Ascending aorta (tissue), 2 donors: ENCODE measurements at places on chromosomes 16 and 17. TPM values are rescaled to one million over a fixed set of nuclear protein-coding genes. Genes with fewer than 3 reads are reported as not detected.

OR1F1 gene
- not detected for total RNA-seq

NT5C3B gene
- 36.7 TPM for total RNA-seq

APOBR gene
- total RNA-seq, result 1.2 TPM

FBF1 gene
- 8.9 TPM for total RNA-seq

SLC52A1 gene
- total RNA-seq, result not detected

RFFL gene
- total RNA-seq, result 20.0 TPM

EFTUD2 gene
- total RNA-seq, result 126 TPM

INPP5K gene
- 73.7 TPM for total RNA-seq

SAMD14 gene
- total RNA-seq, result 3.2 TPM

AGRP gene
- total RNA-seq, result not detected

WNT3 gene
- not detected for total RNA-seq

NPB gene
- 1.5 TPM for total RNA-seq

ZNF286A gene
- total RNA-seq, result 42.3 TPM

DPEP2 gene
- 1.1 TPM for total RNA-seq

SECTM1 gene
- total RNA-seq, result 49.5 TPM

DNASE1L2 gene
- not detected for total RNA-seq

REXO5 gene
- total RNA-seq, result 2.1 TPM

NEK8 gene
- total RNA-seq, result 3.2 TPM

TPSD1 gene
- total RNA-seq, result 20.8 TPM

OR4D1 gene
- total RNA-seq, result not detected

ZG16B gene
- not detected for total RNA-seq

RNF157 gene
- 2.4 TPM for total RNA-seq

CEMP1 gene
- not detected for total RNA-seq

TNP2 gene
- total RNA-seq, result not detected

TEKT1 gene
- total RNA-seq, result not detected

CNGB1 gene
- total RNA-seq, result not detected

ZFP90 gene
- 11.8 TPM for total RNA-seq

RAB37 gene
- total RNA-seq, result 0.32 TPM

NLRC3 gene
- 2.1 TPM for total RNA-seq

HOXB1 gene
- not detected for total RNA-seq

CDH8 gene
- not detected for total RNA-seq

NUDT7 gene
- total RNA-seq, result not detected

C17orf50 gene
- total RNA-seq, result not detected

RHBDL1 gene
- total RNA-seq, result 1.1 TPM

KREMEN2 gene
- not detected for total RNA-seq

SCNN1B gene
- total RNA-seq, result 16.1 TPM

GNAO1 gene
- 0.53 TPM for total RNA-seq

KRTAP9-8 gene
- not detected for total RNA-seq

MMP28 gene
- 44.6 TPM for total RNA-seq

VMO1 gene
- not detected for total RNA-seq

NOD2 gene
- 3.8 TPM for total RNA-seq

RILP gene
- 103 TPM for total RNA-seq

C17orf113 gene
- total RNA-seq, result 0.21 TPM

KRT9 gene
- not detected for total RNA-seq

ST6GALNAC2 gene
- total RNA-seq, result 15.8 TPM

VKORC1 gene
- total RNA-seq, result 227 TPM

ADAD2 gene
- not detected for total RNA-seq

WNT9B gene
- total RNA-seq, result 5.6 TPM
